NCI-H2171 (cell line): ENCODE measurements at places on chromosomes 11 and 22.

GRCh38 chr11:61954851-61955421 lies 4.8 kb downstream of the BEST1 start:
- no peak for DNase-seq

GRCh38 chr11:105609832-105610781 lies at the start of gene GRIA4:
Gene GRIA4, plus strand, starts transcription at chr11:105610073. Its CDS starts 925 bp downstream, at chr11:105610998.
- DNase-seq = no peak

DNA sequence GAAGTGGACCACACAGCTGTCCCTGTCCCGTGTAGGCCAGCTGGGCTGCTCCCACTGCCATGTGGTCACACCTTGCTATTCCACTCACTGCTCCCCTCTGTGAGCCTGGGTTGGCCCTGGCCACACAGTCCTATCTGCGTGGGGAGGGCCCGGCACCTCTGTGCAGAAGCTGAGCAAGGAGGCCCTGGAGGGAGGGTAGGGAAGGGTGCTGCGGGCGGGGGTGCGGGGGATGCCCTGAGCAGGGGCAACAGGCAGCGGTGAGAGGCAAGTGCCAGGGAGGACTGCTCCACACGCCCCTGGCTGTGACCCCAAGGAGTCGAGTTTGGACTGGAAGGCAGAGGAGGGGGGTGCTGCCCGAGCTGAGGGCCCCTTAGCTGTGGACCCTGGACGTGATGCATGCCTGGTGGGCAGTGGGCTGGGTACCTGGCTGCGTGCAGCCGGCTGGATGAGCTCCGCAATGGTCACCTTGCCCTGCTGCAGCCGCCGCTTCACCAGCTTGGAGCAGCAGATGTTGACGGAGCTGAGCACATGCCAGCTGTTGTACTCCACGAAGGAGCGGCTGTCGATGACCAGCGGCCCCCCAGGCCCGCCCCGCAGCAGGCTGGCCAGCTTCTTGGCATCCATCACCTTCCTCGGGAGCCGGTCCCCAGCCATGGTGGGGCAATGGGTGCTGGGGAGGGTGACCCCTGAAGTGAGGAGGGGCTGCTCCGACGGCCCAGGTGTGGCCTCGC lies 6.7 kb downstream of the DUSP8 start:
- DNase-seq = no peak

GRCh38 chr11:126930091-126930841 lies 70.3 kb downstream of the KIRREL3 start:
- no peak for DNase-seq

GRCh38 chr11:44417731-44418455 lies 108.0 kb upstream of the ALX4 start:
- no peak for DNase-seq

DNA sequence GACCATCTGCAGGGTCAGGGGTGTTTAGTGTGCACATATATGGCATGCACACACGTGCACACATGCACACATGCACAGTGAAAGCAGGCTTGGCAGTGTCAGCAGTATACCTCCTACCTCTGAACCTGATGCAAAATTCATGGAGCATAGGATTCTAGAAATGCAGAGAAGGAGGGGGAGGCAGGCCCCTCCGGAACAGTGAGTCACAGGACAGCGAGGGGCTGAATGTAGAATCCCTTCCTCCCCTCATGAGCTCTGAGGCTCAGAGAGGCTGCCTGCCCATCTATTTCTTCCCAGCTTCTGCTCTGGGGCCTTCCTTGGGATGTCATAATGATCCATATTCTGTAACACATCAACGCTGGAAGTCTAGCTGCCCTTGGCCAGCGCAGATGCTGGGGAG lies 66.7 kb upstream of the NECTIN1 start:
- DNase-seq = no peak

- no peak for DNase-seq
Observed at GRCh38 chr11:123302751-123303195, 107.7 kb upstream of the CLMP start.

DNA sequence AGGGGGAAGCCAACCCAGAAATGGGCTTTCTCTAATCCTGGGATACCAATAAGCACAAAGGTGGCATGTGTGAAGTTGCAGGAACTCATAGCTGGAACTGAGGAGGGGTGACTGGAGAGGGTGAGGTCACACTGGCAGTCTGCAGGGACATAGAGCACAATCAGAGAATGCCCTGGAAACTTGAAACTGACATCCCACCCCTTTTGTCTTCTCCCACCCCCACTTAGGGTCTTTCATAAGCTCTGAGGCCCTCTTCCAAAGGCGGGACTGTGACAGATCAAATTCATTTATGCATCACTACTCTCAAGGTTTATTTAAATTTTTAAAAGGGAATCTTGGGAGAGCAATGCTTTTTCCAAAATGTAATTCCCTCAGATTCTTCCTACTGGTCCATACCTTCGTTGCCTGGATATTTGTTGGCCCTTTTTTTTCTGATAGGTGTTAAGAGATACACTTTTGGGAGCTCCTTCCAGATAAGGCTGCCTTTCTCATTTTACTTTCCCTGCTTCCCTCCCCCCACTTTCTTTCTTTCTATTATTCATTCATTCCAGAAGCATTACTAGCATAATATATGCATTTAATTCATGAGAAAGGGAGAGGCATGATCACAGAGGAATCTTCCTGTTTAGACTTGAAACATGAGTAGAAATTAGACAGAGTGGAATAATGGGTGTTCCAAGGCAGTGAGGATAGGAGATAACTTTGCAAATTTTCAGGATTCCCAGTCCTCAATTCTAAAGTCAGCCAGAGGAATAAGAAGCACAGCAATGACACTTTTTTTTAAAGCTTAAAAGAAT lies 14.8 kb downstream of the OR51E2 start:
- no peak for DNase-seq

DNA sequence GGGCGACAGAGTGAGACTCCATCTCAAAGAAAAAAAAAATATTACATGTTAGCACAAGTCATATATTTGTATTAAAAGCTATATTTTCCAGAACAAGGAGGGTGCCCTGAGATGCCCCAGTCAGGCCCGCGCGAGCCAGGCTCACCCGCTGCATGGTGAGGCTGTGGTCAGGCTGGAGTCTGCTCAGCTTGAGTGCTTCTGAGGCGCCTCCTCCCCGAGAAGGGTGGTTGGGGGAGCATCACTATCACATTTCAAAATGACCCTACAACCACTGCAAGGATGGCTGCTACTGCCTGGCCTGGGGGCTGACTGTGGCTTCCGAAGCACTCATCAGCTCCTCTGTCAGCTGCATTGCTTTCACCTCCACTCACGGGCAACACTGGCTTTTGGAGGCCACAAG lies 77.1 kb downstream of the SCUBE1 start:
- DNase-seq = no peak
